Mesothelial cell of epicardium (in vitro differentiated cells): ENCODE measurements at places on chromosomes 1 and 21. TPM values are rescaled to one million over a fixed set of nuclear protein-coding genes. Genes with fewer than 3 reads are reported as not detected.

The HNRNPCL1 gene
- total RNA-seq = not detected in 3 replicates

The HAO2 gene
- total RNA-seq = 0.16 to 0.27 TPM in 2 of 3 replicates, not detected in the other

The ERICH3 gene
- total RNA-seq = not detected in 3 replicates

The LHX8 gene
- 0.20 to 0.36 TPM (median 0.20 TPM) in 3 replicates for total RNA-seq

The NUAK2 gene
- total RNA-seq = 5.7 to 6.2 TPM (median 5.8 TPM) in 3 replicates

The NLRP3 gene
- total RNA-seq = 0.13 to 0.34 TPM (median 0.22 TPM) in 3 replicates

The ANGPTL7 gene
- not detected in 3 replicates for total RNA-seq

The ROR1 gene
- total RNA-seq = 76.0 to 89.9 TPM (median 81.4 TPM) in 3 replicates

The MROH7 gene
- 4.0 to 4.3 TPM (median 4.2 TPM) in 3 replicates for total RNA-seq

The CD2 gene
- not detected in 3 replicates for total RNA-seq

The S100A1 gene
- total RNA-seq = 0.58 to 0.59 TPM in 2 of 3 replicates, not detected in the other

The GNB1 gene
- 272 to 289 TPM (median 283 TPM) in 3 replicates for total RNA-seq

The CORT gene
- total RNA-seq = 0.70 to 0.89 TPM (median 0.83 TPM) in 3 replicates

The C1orf141 gene
- total RNA-seq = 0.22 to 0.23 TPM in 2 of 3 replicates, not detected in the other

The UBE2U gene
- not detected in 3 replicates for total RNA-seq
